Hepatocyte (in vitro differentiated cells): ENCODE measurements at places on chromosomes 5 and 9. TPM values are rescaled to one million over a fixed set of nuclear protein-coding genes. Genes with fewer than 3 reads are reported as not detected.
A peak's percentile ranks its signal among the peaks of the same experiment; 100 is the strongest.

Gene DMRTA1
- total RNA-seq, result 1.1 and 1.6 TPM in 2 replicates

Gene GPR150
- 0.36 TPM in 1 of 2 replicates, not detected in the other for total RNA-seq

Gene CACNA1B
- total RNA-seq, result 0.20 and 0.30 TPM in 2 replicates

Gene BHMT2
- total RNA-seq, result not detected in 2 replicates

Gene GCNT1
- total RNA-seq, result 59.3 and 62.4 TPM in 2 replicates

Gene SCGB3A2
- 32.0 and 33.6 TPM in 2 replicates for total RNA-seq

DNA sequence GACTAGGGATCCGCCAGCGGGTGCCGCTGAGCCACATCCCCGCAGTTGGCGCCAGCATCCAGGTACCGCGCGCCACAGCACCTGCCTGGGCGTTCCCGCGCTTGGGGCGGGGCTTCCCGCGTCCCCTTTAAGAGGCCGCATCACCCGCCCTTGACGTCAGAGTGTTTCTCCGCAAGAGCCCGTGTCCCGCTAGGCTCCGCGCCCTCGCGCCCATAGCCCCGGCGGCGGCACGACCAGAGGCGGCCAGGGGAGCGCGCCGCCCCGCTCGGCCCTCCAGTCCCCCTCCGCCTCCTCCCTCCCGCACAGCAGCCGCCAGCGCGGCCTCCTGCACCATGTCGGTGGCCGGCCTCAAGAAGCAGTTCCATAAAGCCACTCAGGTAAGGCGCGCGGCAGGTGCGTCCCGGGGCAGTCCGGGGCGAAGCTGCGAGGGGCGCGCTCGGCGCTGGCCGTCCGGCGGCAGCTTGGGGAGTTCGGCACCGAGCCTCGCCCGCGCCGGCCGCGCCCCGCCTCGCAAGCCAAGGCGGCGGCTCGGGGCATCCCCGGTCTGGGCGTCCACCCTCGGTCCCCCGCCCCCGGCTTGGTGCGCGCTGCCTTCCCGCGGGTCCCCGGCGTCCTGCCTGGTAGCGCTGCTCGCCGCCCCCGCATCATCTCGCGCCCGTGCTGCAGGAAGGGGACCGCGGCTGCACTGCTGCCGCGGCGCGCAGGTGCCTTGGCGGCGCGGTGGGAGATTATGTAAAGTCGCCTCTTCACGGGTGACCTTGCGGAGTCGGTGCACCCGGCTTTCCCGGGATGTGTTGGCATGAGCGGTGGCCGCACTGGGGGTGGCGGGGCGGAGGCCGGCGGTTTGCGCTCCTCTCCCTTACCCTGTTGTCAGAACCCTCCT is at the start of gene SH3GL2:
TSS of gene SH3GL2 (plus strand) at position 156 of the 883 bp plus-strand sequence.
- H3K4me1 ChIP-seq, result no peaks in the 10 kb centered on the region
- H3K27me3 ChIP-seq, result peaks cover 72% of the 10 kb centered on the region
- no peak within 1 kb of the TSS for H3K27ac ChIP-seq
- H3K36me3 ChIP-seq, result no peaks in the 10 kb centered on the region
- H3K4me3 ChIP-seq, result peak within 1 kb of the TSS; percentile 26
- peak; percentile 78 for DNase-seq

- no peaks in the 10 kb centered on the region for H3K27me3 ChIP-seq
- H3K4me3 ChIP-seq, result no peak overlapping the region
- H3K27ac ChIP-seq, result no peak overlapping the region
Measured at GRCh38 chr5:8550921-8551320, 682.0 kb downstream of the MTRR start.

- H3K4me1 ChIP-seq, result peaks cover 11% of the 10 kb centered on the region
- no peaks in the 10 kb centered on the region for H3K27me3 ChIP-seq
- peak overlapping the region; percentile 86 for H3K27ac ChIP-seq
- peak; percentile 90 for DNase-seq
- no peaks in the 10 kb centered on the region for H3K36me3 ChIP-seq
Measured at GRCh38 chr9:101449071-101449721, 13.6 kb upstream of the ALDOB start.

DNA sequence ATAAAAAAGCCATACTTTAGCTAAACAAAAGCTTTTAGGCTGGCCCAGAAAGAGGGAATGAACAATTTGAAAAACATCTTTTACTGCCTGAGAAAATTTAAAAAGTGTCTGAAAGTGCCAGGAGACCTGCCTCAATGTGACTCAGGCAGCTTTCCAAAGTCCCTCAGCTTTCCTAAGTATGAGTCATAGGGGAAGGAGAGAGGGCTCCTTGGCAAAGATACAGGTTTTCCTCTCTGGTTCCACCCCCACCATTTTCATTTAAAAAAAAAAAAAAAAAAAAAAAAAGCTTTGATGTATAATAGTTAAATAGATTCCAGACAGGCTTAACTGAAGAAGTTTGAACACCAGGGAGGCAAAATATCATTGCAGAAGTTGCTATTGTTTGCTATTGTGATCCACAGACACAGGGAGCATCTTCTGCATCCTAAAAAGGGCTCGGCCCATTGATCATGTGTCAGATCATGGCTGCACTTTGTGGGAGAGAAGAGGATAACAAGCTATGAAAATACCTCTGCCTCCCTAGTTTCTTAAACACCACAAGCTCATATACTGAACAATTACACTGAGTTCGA is 71.5 kb downstream of the MRPS27 start:
- no peaks in the 10 kb centered on the region for H3K27me3 ChIP-seq
- H3K4me3 ChIP-seq, result no peak overlapping the region
- no peaks in the 10 kb centered on the region for H3K36me3 ChIP-seq
- H3K4me1 ChIP-seq, result peaks cover 24% of the 10 kb centered on the region
- peak overlapping the region; percentile 36 for H3K27ac ChIP-seq

GRCh38 chr5:178357121-178357521 is 124.5 kb upstream of the PHYKPL start:
- no peaks in the 10 kb centered on the region for H3K36me3 ChIP-seq
- H3K4me3 ChIP-seq, result no peak overlapping the region
- H3K27me3 ChIP-seq, result no peaks in the 10 kb centered on the region
- no peak for DNase-seq
- H3K27ac ChIP-seq, result no peak overlapping the region

DNA sequence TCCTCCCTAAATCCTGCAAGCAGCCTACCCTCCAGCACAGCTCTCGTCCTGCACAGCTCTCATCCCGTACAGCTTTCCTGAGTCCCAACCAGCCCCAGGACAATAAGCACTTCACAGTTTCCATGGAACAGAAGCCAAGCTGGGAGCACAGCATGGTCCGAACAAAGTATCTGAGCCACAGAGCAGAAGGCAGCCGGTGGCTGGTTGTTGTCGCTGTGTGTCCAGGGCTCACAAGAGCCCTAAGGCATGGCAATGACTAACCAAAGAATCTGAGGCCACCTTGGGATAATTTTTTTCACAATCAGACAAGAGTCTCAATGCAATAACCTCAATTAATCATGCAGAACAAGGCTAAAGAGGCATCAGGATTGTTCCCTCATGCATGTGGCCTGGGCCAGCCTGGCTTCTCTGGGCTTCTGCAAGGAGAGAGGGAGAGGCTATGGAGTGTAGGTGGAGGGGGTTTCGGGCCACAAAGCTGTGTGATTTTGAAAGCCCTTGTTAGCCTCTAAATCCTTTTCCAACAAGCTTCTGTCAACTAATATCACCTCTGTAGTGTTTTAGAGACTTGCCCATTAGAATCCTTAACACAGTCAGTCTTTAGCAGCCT is 323.4 kb downstream of the PIK3R1 start:
- H3K36me3 ChIP-seq, result no peaks in the 10 kb centered on the region
- no peak overlapping the region for H3K27ac ChIP-seq
- DNase-seq, result no peak
- no peak overlapping the region for H3K4me3 ChIP-seq
- H3K4me1 ChIP-seq, result peaks cover 29% of the 10 kb centered on the region
- H3K27me3 ChIP-seq, result no peaks in the 10 kb centered on the region

- H3K27ac ChIP-seq, result no peak overlapping the region
- peak; percentile 25 for DNase-seq
- H3K27me3 ChIP-seq, result no peaks in the 10 kb centered on the region
Measured at GRCh38 chr9:77512876-77513275, 135.2 kb downstream of the GNA14 start.

GRCh38 chr9:124973807-124974206 is 32.9 kb upstream of the GOLGA1 start:
- no peaks in the 10 kb centered on the region for H3K4me1 ChIP-seq
- no peak overlapping the region for H3K27ac ChIP-seq
- no peaks in the 10 kb centered on the region for H3K27me3 ChIP-seq
- no peak for DNase-seq
- no peaks in the 10 kb centered on the region for H3K36me3 ChIP-seq
- H3K4me3 ChIP-seq, result no peak overlapping the region

DNA sequence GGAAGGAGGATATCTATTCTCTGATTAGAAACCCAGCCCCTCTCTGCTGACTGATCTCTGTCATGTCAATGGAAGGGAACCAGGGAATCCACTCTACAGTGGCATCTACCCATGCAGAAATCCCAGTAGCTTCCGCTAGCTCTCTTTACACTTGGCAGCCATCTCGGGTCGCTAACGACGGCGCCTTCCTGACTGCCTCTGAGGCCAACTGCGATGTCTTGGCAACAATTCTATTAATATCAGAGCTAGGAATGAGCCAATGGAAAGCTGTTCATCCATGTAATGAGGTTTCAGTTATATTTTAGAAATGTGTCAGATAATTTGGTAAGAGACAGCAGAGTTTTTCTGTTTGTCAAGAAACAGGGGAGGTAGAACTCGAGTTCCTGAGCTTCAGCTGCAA is 67.6 kb upstream of the ATP10B start:
- H3K4me3 ChIP-seq, result no peak overlapping the region
- no peaks in the 10 kb centered on the region for H3K36me3 ChIP-seq
- no peak overlapping the region for H3K27ac ChIP-seq
- DNase-seq, result no peak
- no peaks in the 10 kb centered on the region for H3K27me3 ChIP-seq

- H3K27ac ChIP-seq, result no peak overlapping the region
- H3K4me1 ChIP-seq, result no peaks in the 10 kb centered on the region
Measured at GRCh38 chr5:141763541-141763940, 81.5 kb upstream of the ARAP3 start.

- H3K27ac ChIP-seq, result no peak overlapping the region
- no peak for DNase-seq
- H3K36me3 ChIP-seq, result no peaks in the 10 kb centered on the region
- peaks cover 4% of the 10 kb centered on the region for H3K27me3 ChIP-seq
Measured at GRCh38 chr5:170097934-170098333, 7.8 kb upstream of the FOXI1 start.

DNA sequence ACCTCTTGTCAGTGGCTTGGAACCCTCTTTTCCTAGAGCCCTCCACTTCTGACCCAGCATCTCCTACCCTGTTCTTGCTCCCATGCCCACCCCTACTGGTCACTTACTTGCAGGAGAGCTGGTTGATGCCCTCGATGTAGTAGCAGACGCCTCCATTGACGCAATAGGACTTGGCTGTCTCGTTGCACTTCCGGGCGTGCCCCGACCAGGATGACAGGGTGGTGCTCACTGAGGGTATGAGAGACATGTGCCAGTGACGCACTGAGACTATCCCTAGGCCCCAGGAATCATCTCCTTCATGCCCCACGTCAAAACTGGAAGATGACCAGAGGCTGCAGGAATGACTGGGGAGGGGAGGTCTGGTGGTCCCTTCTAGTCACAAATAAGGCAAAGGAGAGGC is 76.0 kb downstream of the PSD2 start:
- no peaks in the 10 kb centered on the region for H3K36me3 ChIP-seq
- H3K27me3 ChIP-seq, result peaks cover 3% of the 10 kb centered on the region
- H3K4me3 ChIP-seq, result no peak overlapping the region
- H3K4me1 ChIP-seq, result no peaks in the 10 kb centered on the region
- DNase-seq, result no peak
- H3K27ac ChIP-seq, result no peak overlapping the region
